ENCODE measurements at places on chromosomes 2 and 18. TPM values are rescaled to one million over a fixed set of nuclear protein-coding genes. Genes with fewer than 3 reads are reported as not detected.

DNA sequence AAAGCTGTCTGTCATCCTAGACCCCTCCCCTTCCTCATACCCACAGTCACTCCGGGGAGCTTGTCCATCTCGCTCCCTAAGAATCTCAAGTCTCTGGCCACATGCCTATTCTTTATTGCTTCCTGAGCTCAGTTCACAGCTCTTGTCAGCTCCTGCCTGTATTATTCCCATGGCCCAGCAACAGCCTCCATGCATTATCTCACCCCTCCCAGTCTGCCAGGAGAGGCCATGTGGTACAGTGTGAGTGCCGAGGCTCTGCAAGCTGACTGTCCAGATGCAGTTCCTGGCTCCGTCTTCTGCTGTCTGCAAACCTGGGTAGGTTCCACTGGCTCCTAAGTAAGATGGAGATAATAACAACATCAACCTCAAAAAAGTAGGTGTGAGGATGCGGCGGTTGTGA, 79.7 kb downstream of the MRPS9 start:
- no peak for DNase-seq

DNA sequence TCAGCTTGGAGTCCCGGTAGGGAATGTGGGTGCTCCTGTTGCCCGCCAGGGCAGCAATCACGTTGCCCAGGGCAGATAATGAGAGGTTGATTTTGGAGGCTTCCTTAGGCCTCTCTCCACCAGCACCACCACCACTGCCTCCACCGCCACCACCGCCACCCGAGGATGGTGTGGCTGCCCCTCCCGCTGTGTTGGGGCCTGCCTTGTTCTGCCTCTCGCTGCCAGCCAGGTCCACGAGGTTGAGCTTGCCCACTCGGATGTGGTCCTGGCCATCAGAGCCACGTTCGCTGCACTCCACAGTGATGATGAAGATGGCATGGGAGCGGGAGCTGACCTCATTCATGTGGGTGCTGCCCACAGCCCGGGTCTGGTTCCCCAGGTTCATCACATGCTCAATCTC, 1.3 kb downstream of the KIF3C start:
- DNase-seq, result no peak

DNA sequence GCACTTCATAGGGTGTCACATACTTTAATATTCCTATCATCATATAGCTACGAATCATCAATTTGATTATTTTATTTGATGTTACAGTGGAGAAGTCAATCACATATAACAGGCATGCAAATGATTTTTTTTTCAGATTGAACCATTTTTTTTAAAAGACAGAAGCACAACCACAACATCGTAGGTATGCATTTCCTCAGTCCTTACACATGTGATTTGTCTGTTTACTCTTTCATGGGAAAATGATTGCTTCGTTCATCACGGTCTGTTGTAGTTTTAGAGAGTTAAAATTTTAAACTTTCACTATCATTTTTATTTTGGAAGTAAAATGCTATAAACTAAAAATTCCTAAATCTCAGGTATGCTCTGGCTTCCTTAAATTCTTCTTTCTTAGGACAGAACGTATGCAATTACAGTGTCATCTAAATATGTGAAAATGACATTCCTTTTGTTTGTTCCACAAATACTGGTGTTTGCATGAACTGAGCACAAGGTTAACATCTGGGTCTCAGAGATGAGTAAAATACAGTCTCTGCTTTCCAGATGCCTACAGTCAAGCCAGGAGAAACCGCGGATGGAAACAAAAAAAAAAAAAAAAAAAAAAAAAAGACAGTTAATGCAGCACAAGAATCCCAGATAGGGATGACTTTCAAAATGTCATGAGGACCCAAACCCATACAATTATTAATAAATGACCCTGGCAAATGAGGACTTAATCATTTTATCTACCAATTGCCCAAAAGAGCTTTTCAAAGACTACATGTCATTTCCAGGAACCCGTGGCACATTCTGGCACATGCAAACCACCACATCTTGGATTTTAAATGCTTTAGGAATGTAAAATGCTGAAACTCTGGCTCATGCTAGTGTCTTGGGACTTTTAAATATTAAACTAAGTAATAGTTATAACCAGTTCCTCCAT, 201.2 kb downstream of the LRP1B start:
- no peak for DNase-seq

- no peak for DNase-seq
Measured at GRCh38 chr2:29844713-29845326, 76.6 kb downstream of the ALK start.

DNA sequence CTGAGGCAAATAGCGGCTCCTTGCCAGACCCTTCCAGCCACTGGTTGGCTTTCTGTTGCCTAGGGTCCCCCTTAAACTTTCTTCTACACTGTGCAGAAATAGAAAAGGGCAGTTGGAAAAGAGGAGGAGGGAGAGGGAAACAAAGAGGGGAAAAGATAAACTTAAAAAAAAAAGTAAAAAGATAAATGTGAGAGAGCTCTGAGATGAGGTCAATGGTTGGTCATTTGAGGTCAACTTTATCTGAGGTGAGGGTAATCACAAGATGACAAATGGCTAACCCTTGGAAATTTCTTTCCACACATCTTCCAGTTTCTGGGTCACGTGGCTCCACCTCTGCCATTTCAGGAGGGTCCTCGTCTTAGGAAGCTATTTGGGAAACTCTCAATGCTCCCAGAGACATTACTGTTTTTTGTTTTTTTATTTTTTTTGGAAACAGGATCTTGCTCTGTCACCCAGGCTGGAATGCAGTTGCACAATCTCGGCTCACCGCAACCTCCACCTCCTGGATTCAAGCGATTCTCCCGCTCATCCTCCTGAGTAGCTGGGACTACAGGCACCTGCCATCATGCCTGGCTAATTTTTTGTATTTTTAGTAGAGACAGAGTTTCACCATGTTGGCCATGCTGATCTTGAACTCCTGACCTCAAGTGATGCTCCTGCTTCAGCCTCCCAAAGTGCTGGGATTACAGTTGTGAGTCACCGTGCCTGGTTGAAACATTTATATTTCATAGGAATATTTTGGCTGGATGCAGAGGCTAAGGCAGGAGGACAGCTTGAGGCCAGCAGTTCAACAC, 199.9 kb downstream of the TGIF1 start:
- no peak for DNase-seq

DNA sequence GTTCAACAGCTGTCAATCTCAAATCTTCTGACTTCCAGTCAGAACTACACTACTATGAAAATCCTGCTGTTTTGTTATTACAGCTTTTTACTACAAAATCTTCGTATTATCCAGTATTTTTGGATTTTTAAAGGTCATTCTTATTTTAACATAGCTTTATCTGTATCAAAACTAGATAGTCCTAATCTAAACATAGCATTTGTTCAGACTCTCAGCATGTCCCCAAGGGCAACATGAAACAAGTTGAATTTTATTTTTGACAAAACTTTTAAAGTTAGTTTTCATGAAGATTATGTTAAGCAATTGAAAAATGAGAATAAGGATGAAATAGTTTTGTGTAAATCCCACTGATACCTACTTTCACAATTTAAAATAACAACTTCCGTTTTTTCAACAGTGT, 48.1 kb downstream of the PDE1A start:
- DNase-seq, result no peak

- no peak for DNase-seq
Measured at GRCh38 chr2:55176094-55176415, 56.0 kb downstream of the CLHC1 start.

DNA sequence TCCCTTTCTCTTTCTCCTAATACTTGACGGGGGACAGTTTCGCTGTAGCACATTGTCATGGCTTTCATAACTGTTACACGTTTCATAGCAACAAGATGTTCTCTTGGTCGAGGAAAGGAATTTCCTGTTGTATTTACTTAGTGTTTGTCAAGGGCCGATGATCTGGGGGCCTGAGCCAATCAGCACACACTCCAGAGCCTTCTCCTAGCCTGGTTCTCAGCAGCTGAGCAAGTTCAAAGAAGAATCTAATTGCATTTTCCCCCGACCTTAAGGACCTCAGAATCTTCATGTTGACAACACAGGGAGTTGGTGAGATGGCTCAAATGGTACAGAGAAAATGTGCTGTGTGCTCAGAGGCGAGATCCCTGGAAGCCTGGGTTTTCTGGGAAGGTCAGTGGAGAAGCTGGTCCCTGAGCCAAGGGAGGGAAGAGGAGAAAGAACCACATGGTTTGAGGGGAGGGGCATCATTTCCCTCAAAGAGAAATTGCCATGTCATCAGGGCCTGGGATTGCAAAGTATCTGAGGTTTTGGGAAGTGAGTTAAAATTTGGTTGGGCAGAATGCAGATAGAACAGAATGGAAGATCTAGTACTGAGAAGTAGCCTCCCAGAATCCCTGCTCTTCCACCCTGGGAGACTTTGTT, 76.9 kb upstream of the AGAP1 start:
- DNase-seq, result peak; percentile 16

DNA sequence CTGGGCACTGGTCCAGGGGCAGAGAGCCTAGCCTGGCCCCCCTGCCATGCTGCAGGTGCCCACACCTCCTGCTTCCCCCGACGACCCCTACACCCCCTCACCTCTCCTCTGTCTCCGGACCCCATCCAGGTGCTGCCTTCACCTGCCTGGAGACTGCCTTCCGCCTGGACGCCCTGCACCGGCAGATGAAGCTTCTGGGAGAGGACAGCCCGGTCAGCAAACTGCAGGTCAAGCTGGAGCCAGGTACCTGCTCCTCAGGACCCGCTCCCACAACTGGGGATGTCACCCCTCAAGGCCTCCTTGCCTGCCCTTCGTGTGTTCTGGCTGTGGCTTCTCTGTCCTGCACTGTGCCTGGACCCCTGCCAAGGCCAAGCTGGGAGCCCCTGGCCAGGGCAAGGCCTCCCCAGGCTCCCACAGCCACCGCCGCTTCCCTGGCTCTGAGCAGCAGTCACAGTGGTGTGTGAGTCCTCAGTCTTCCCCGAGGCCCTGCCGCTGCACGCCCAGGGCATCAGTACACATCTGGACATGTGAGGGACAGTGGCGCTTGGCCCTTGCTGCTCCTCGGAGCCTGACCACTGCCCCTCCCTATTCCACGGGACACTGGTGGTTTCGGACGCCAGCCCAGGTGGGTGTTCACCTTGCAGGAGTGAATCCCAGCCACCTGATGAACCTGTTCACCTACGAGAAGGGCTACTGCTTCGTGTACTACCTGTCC, 6.3 kb downstream of the RNPEPL1 start:
- no peak for DNase-seq

DNA sequence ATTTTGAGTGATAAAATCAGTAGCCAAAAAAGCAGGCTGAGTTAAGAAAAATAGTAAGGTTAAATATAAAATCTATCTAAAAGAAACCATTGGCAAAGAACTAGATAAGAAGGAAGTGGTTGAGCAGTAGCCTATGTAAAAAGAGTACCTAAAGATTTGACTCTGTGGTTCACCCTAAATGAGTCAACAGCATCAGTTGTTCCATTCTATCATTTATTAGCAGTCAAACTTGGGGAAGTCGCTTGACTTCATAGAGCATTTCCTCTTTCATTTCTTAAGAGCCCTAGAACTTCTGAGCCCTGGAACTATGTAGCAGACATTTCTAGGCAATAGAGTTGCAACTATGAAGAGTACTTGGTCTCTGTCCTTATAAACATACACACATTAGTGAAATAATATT, 381.7 kb downstream of the NUP35 start:
- no peak for DNase-seq

GRCh38 chr2:156944871-156945270, 312.6 kb upstream of the GALNT5 start:
- no peak for DNase-seq

- DNase-seq, result no peak
Measured at GRCh38 chr2:242011516-242011915, 142.0 kb downstream of the RTP5 start.

DNA sequence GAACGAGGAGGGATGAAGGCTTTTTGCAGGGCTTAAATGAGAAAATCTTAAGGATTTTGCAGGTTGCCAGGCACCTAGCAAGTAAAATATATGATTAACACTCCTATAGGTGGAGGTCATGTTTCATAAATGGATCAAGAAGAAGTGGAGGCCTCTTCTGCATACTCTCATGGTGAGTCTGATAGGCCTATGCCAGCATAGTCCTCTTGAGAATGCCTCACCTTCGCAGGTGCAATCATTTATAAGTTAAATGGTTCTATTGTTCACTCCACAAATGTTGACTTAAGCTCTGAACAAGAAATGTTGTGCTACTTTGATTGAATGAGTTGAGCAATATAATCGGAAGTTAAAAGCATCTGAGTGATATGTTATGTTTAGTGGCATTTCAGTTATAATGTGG, 12.1 kb downstream of the LRRTM1 start:
- no peak for DNase-seq

DNA sequence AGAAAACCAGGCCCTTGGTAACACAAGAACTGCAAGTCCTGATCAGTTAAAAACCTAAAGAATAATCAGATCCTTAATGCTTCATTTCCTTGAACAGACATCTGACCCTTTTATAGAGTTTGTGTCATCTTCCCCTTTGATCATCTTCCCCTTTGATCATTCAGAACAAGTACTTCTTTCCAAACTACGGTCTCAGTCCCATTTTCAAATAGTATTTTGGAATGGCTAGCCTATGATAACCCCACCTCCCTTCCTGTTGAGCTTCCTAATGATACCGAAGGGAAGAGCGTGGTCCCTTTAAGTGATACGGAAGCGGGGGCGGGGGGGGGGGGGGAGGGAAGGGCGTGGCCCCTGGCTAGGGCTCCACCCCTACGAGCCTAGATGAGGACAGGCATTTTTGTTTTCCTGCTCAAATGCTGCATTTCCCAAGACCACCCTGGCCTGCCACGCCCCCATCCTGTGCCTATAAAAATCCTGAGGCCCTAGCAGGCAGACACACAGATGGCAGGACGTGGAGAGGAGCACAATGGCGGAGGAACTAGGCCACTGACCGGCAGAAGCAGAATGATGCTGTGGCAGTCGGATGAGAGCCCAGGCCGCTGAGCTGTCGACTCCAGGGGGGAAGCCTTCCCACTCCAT, 24.1 kb upstream of the CHRNA1 start:
- DNase-seq, result no peak

- no peak for DNase-seq
Measured at GRCh38 chr2:226953206-226953605, 117.4 kb downstream of the RHBDD1 start.

- no peak for DNase-seq
Measured at GRCh38 chr2:215833531-215834162, 179.7 kb downstream of the MREG start.

DNA sequence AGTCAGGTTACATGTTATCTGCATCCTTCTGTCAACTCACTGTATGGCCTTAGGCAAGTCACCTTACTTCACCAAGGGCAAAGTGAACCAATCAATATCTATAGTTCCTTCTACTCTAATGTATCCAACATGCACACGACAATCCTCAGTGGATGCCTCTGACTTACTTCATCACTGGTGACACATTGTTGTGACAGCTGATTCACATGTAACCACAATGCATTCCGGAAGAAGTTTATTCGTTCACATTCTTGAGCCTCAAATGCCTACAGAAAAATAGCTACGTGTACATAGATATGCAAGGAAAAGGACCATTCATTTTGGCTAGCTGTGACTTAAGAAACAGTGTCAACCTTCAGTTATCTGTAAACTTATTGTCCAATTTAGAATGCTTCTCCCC, 26.3 kb upstream of the EPG5 start:
- DNase-seq, result no peak

Gene SLC14A1
- polyA plus RNA-seq, result 3.5 TPM

Gene SLC9A4
- 8.1 TPM for polyA plus RNA-seq

Gene B4GALT6
- polyA plus RNA-seq, result 18.5 TPM

Gene ERFE
- polyA plus RNA-seq, result 4.9 TPM

Gene SIX3
- not detected for polyA plus RNA-seq

Gene DNPEP
- 51.2 TPM for polyA plus RNA-seq

Gene GBX2
- 0.41 TPM for polyA plus RNA-seq

Measured in right renal cortex interstitium (tissue), 3 donors.